ENCODE measurements at places on chromosomes 13 and 19. TPM values are rescaled to one million over a fixed set of nuclear protein-coding genes. Genes with fewer than 3 reads are reported as not detected.

- no peak for DNase-seq
These were observed 502.4 kb downstream of the MYO16 start for GRCh38 chr13:109131698-109132257.

Gene SOHLH2
- 0.47 TPM for total RNA-seq

- no peak for DNase-seq
These were observed 118.3 kb downstream of the LHFPL6 start for GRCh38 chr13:39484506-39485313.

DNA sequence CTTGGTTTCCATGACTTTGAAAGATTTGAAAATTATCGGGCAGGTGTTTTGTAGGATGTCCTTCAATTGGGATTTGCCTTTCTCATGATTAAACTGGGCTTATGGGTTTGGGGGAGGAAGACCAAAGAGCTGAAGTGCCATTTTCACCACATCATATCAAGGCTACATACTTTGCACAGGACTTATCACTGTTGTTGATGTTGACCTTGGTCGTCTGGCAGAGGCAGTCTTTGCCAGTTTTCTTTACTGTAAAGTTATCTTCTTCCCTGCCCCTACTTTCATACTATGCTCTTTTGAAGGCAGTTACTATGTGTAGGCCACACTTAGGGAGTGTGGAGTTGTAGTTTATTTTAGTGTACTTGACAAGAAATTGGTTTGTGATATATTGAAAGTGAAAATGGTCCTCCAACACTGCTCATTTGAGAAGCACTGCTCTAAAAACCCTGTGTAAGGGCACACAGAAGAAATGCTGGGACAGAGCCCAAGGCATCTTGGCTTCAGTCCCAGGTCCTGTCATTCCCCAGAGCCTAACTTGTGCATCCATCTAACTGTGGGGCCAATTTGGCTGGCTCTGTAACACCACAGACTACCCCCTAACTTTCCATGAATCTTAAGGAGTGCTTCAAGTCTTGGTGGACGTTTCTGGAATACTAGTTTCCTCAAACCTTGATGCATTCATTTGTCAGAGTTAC lies 384.9 kb downstream of the KCNRG start:
- no peak for DNase-seq

GRCh38 chr13:32861304-32861703 lies 154.9 kb upstream of the KL start:
- DNase-seq, result no peak

Gene IGFLR1
- total RNA-seq, result 12.2 TPM

Gene WDR83
- total RNA-seq, result 13.2 TPM

DNA sequence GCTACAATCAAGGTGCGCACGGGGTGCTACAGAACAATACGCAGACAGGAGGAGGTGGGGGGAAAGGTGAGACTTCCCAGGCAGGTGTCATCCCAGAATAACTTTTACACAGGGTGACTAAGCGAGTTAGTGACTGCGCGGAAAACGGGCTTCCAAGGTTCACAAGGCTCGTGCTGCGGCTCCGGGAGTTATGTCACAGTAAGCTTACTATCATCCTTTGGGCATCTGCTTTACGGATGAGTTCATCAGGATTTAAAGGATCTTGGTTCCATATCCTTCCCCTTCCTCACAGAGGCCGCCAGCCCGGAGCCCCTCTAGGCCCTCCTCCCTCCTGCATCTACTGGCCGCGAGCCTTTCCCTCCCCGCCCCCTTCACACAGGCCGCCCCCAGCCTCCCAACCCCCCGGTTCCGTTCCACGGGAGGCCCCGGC lies 474 bp upstream of the IFT88 start:
- peak; percentile 37 for DNase-seq

- no peak for DNase-seq
These were observed 103.4 kb upstream of the POSTN start for GRCh38 chr13:37701972-37702371.

GRCh38 chr13:79258489-79258888 lies 147.6 kb downstream of the RBM26 start:
- no peak for DNase-seq

Gene MEIOSIN
- total RNA-seq, result not detected

DNA sequence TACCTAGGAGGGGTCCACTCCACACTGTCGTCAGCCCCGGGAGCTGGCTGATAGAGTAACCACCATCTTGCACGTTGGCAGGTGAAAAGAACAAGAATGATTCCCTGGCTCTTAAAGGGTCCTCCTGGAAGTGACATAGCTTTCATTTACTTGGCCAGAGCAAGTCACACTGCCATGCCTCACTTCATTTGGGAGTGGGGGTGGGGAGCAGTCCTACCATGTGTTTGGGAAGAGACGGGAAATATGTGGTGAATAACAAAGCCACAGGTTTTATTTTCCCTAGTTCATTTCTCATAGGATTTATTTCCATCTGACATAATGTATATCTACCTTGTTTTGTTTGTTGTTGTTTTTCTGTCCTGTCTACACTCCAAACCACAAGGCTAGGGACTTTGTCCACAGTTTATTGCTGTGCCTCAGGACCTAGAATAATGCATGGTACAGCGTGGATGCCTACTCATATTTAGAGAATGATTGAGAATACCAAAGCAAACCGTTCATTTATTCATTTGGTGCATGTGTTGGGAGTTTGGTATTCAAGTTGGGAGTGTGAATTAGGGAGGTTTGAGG lies 26.8 kb downstream of the UBAC2 start:
- no peak for DNase-seq

DNA sequence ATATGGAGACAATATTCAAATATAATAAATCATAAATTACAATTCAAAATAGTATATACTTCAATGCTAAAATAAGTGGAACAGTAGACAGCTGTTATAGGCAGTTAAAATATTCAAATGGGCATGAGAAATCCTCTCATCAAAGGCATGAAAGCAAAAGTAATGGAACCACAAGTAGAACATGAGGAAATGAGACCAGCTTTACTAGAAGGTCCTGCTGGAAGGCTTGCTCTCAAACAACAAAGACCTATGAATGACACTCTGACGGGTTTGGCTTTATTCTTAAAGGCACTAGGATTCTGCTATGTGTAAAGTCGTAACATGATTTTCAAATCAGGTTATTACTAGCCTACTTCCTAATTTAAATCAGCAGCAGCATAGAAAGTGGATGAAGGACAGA lies 148.1 kb downstream of the VWA8 start:
- DNase-seq, result no peak

GRCh38 chr13:80572923-80573316 lies 232.0 kb upstream of the SPRY2 start:
- DNase-seq, result no peak

GRCh38 chr13:33640832-33641231 lies 177.1 kb upstream of the RFC3 start:
- no peak for DNase-seq

DNA sequence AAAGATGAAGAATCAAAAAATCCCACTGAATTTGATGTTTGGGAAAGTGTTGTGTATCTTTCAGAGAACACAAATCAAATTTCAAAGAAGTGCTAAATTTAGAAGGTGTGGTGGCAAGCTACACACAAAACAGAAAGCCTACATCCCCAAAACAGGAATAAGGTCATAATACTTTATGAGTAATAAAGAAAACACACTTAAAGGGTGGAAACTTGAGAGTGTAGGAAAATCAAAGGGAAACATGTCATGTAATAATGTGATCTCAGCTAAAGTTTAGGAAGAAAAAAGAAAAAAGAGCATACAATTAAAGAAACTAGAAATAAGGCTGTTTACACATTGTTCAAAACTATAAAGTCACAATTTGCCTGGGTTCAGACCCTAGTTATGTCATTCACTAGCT lies 668.7 kb downstream of the PCDH17 start:
- no peak for DNase-seq

Gene GPC5
- 0.28 TPM for total RNA-seq

GRCh38 chr19:45391346-45391745 lies 13.5 kb downstream of the PPP1R13L start:
- DNase-seq, result no peak

GRCh38 chr19:28495046-28495445 lies 717.9 kb downstream of the UQCRFS1 start:
- DNase-seq, result no peak

Gene CYP2A6
- 0.09 TPM for total RNA-seq

- DNase-seq, result no peak
These were observed 30.4 kb upstream of the SPACA7 start for GRCh38 chr13:112345826-112346172.

GRCh38 chr19:49939721-49940481 lies 10.6 kb upstream of the NUP62 start:
- DNase-seq, result no peak

- no peak for DNase-seq
These were observed 27.6 kb downstream of the MYO9B start for GRCh38 chr19:17103177-17103576.

Gene MEGF8
- total RNA-seq, result 2.7 TPM

Gene KLC3
- 2.5 TPM for total RNA-seq

Gene ZNF470
- total RNA-seq, result 2.2 TPM

- no peak for DNase-seq
These were observed 4.8 kb upstream of the ZNF536 start for GRCh38 chr19:30367421-30367820.

DNA sequence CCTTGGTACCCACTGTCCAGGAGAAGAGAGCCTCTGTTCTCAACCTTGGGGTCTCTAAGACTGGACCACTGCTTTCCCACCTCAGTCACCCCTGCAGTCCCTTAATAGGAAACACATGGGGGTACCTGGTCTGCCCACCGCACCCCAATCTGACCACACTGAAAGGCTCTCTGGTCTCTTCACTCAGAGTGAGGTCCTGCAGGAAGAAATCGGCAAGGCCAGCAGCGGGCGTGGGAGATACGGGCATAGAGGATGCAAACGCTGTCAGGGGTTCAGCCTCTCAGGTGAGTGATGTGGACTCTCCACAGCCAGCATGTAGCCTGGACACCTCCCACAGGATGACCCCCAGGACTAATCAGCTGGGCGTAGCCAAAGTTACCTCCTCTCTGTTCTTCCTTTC lies 3.5 kb downstream of the SIGLEC9 start:
- no peak for DNase-seq

GRCh38 chr19:48501494-48502349 lies 9.9 kb downstream of the LMTK3 start:
- DNase-seq, result peak; percentile 62

GRCh38 chr13:66567899-66568612 lies 662.1 kb downstream of the PCDH9 start:
- DNase-seq, result no peak

Gene INTS6
- total RNA-seq, result 36.1 TPM

DNA sequence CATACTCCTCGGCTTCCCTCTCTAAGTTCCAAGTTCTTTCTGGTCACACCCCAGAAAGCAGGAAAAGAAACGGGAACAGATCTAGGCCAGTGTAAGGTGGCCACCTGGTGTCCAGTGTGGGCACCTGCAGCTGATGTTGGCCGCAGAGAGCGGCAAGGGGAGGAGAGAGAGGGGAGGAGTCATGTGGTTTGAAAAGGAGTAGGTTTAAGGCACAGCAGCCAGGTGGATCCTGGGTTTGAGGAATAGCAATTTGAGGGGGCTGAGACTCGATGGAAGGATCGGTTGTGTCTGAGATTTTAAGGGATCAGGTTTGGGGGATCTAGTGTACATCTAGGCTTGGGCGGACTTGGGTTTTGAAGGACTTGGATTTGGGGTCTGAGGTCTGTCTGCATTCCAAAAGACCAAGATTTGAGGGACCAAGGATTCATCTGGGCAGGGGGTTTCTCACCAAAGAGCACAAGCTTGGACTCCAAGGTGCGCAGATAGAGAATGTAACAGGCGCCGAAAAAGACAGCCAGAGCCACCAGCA lies 1.2 kb downstream of the RABAC1 start:
- DNase-seq, result no peak

Gene URAD
- 0.38 TPM for total RNA-seq

DNA sequence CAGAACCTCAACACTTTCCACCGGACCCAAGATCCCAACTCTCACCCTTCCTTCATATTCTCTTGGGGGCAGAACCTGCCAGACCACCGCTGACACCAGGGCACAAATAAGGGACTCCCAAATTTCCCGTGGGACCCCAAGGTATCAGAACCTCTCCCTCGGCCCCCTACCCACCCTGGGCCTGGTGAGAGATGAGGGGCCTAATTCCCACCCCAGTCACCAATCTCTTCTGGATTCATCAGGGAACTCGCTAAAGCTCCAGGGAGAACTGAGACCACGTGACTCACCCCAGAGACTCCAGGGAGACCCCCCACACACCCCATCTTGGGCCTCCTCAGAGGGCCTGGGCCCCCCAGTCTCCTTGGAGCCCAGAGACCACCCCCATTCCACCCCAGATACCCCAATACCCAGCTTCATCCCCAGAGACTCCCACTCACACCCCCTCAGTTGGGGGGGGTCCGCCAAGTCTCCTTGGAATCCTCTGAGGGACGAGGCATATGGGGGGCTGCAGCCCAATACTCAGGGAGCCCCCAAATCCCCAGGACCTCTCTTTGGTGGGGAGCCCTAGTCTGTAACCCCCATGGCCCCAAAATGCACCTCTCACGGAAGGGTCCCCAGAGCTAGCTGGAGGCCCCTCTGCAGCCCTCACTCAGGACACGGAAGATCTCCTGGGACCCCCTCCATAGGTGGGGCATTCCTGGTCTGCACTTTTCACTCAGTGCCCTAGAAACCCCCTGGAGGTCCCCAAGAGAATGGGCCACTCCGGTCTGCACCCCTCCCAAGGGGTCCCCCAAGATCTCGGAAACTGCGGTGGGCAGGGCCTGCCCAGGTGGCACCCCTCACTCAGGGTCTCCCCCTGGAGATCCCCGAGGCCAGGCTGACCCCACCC lies 1.6 kb downstream of the LMNB2 start:
- DNase-seq, result no peak

Gene C19orf33
- 4.9 TPM for total RNA-seq

Gene KCNN4
- total RNA-seq, result 8.7 TPM

- DNase-seq, result no peak
These were observed 53.0 kb downstream of the ARHGEF7 start for GRCh38 chr13:111168107-111168506.

DNA sequence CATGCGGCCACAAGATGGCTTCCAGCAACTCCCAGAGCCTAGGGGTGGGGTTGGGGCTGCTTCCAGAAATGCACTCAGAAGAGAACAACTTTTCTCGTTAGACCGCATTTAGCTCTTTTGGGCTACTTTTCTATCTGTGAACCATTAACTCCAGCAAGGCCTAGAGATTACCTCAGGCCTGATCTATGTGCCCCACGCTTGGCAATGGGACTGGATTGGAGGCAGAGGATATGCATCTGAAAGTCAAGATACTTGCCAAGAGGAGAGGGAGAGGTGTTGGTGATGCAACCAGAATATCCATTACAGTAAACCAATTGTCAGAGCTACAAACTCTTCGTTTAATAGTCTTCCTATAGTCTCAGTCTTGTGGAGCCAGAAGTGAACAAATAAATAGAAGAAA lies 177.7 kb downstream of the TDRD3 start:
- no peak for DNase-seq

GRCh38 chr13:33323801-33324510 lies 38.4 kb upstream of the STARD13 start:
- DNase-seq, result no peak

GRCh38 chr19:39778763-39779162 lies at the start of gene LEUTX:
Gene LEUTX, plus strand, starts transcription at chr19:39778854. Its CDS starts 67 bp downstream, at chr19:39778921.
- no peak for DNase-seq

Gene OR10H1
- total RNA-seq, result not detected

Gene SAFB2
- total RNA-seq, result 22.2 TPM

DNA sequence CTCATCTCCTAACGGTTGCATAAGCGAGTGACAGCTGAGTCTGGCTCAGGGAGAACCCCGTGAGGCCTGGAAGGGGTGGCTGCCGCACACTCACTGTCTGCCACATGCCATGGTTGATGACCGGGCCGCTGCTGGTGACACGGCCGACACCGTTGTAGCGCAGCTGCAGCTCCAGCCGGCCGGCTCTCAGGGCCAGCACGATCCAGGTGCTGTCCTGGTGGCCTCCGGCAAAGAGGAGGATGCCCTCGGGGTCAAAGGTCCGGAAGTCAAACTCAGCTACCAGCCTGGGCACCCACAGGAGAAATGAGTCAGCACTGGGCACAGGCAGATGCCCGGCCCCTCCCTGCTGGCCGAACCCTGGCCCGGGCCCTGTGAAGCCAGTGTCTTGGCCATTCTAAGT lies 31.7 kb downstream of the GAS6 start:
- DNase-seq, result no peak

Measured in thymus (tissue), 14 donors.